Astrocyte (in vitro differentiated cells and primary cell): ENCODE measurements at places on chromosomes 16 and 17. TPM values are rescaled to one million over a fixed set of nuclear protein-coding genes. Genes with fewer than 3 reads are reported as not detected.
A peak's percentile ranks its signal among the peaks of the same experiment; 100 is the strongest.

TUBB3 gene
- 360 and 459 TPM in 2 replicates for total RNA-seq

KRT24 gene
- total RNA-seq, result not detected in 2 replicates

KRT40 gene
- total RNA-seq, result not detected in 2 replicates

DNA sequence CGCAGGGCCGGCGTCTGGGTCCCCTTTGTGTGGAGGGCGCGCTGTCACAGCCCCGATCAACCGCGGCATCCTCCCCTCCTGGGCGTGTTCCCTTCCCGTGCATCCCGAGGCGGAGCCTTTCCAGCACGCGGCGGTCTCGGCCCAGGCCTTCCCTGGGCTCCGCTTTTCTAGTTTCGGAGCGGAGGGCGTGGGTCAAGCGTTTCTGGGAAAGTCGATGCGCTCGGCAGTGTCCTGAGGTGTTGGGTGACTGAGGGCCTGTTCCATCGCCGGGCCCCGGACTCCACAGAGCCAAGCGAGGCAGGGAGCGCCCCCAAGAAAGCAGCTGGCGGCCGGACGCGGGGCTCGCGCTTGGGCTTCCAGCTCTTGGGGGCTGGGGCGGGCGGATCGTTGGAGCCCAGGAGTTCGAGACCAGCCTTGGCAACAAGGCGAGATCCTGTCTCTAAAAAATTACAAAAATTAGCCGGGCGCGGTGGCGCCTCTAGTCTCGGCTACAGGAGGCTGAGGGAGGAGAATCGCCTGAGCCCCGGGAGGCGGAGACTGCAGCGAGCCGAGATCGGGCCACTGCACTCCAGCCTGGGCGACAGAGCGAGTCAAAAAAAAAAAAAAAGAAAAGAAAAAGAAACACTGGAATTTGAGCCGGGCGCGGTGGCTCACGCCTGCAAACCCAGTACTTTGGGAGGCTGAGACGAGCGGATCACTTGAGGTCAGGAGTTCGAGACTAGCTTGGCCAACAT is 806 bp downstream of the IFT140 start:
- peak; percentile 56 for DNase-seq

GRCh38 chr17:51718983-51719382 is 439.5 kb downstream of the CA10 start:
- DNase-seq, result no peak

DNA sequence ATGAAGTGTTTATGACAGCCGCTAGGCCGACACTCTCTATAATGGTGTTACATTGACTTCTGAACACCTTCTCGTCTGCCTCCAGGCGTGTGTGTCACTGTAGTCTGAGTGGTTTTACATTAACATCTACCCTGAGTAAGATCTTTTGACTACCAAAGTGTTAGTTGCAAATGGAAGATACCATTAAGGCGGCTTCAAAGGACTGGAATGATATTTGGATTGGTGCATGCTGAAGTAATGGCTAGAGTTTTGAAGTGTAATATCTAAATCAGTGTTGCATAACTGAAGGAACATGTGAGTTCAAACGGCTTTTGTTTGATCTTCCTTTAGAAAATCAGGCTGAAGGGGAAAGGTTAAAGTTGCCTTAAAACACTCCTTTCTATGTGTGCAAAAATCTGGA is 52.2 kb downstream of the BCAS3 start:
- no peak for DNase-seq

DNA sequence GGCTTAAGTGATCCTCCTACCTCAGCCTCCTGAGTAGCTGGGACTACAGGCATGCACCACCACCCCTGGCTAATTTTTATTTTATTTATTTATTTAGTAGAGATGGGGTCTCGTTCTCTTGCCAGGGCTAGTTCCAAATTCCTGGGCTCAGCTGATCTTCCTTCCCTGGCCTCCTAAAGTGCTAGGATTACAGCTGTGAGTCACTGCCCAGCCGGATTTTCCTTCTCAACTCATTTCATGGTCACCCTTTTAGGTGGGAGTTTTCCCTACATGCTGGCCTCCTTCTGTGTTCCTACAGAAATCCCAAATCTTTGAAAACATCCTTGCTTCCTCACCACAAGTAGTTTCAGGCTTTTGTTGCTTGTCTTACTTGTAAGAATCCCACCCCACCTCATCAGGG is 102.1 kb upstream of the SIAH1 start:
- no peak for DNase-seq

GRCh38 chr17:30095507-30096244 is 20.9 kb upstream of the NSRP1 start:
- peak; percentile 76 for DNase-seq

DNA sequence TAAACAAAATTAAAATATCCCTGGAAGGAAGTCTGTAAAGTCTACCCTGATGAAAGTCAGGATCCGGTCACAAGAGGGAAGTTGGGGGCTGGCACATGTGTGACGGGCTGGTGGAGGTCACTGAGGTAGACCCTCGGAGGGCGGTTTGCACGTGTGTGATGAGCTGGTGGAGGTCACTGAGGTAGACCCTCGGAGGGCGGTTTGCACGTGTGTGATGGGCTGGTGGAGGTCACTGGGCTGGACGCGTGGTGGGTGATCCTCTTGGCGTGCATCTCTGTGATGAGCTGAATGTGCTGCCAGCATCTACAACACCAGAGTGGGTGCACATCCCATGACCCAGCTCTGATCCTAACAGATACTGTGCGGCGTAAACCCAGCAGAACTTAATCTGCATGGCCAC is 43.7 kb upstream of the METRNL start:
- DNase-seq, result no peak

DNA sequence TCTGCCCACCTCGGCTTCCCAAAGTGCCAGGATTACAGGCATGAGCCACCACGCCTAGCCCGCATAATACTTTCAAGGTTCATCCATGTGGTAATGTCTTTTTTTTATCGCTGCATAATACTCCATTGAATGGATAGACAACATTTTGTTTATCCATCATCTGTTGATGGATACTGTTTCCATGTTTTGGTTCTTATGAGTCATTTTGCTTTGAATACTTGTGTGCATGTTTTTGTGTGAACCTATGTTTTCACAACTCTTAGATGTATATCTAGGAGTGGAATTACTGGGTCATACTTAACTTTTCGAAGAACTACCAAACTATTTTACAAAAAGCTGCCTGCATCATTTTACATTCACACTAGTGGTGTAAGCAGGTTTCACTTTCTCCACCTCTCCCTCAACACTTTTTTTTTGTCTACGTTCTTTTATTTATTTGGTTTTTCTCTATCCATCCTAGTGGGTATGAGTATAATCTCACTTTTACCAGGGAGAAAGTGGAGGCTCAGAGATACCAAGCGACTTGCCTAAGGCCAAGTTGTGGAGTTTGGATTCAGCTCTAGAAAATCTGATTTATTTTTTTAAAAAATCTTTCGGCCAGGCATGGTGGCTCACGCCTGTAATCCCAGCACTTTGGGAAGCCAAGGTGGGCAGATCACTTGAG is 151.2 kb downstream of the CMIP start:
- DNase-seq, result no peak

GRCh38 chr16:22933173-22933572 is 119.2 kb downstream of the HS3ST2 start:
- DNase-seq, result no peak

GRCh38 chr16:590188-590814 is 435 bp downstream of the RAB40C start:
- no peak for DNase-seq
